ENCODE measurements at places on chromosomes 13 and 19.

DNA sequence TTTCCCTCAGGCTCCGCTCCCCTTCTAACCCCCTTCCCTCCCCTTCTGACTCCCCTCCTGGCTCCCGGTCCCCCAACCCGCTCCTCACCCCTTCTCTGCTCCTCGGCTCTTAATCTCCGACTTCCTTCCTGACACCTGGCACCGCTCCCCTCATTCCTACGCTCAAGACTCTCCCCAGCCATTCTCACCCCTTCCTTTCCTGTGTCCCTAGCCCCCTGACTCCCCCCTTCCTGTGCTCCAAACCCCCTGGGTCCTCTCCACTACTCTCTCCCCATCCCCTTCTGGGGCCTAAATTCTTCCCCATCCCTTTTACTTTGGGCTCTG is 658 bp downstream of the CLPP start:
- no peak for DNase-seq

GRCh38 chr19:52410276-52410675 is 12.6 kb downstream of the ZNF528 start:
- DNase-seq, result no peak

DNA sequence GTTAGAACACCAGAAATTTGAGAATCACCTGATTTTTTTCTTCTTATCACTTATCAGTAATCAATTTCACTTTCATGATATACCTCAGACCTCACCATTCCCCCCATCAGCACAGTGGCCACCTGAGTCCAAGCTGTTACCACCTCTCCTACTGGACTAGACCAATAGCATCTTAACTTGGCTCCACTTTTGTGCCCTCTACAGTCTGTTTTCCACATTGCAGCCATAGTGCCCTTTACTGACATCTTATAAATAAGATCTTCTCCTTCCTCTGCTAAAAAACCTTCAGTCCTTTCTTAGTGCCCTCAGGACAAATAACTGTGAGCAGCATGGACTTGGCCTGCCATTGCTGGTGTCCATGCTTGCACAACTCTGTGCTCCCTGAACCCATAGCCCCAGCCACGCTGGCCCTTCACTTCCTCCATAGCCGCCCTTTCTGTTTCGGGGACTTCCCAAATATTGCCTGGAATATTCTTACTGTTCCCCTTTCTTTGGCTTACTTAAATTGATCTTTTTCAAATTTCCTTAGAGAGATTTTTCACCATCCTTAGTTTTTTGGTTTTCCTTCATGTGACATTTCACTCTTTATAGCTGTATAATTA is 380.8 kb downstream of the LMO7 start:
- DNase-seq, result peak; percentile 41

GRCh38 chr13:58992478-58993042 is 1171.2 kb downstream of the DIAPH3 start:
- no peak for DNase-seq

- no peak for DNase-seq
These were observed 4.3 kb downstream of the NOTCH3 start for GRCh38 chr19:15196360-15197005.

DNA sequence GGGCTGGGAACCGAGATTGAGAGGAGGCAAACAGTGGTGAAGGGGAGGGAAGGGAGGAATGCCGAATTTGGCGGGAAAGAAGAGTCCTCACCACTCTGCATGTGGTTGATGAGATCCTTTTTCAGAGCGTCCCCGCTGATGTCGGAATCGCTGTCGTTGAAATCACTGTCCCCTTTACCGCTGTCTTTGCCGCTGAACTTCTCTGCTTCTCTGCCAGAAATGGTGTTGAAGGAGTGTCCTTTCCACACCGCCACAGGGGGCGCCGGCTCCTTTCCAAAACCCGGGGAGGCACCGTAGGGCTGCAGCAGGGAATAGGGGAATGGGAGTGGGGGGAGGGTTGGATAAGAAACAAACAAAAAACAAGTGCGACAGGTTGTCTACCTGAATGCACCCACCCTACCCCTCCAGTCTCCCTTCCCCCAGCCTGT is 3.1 kb downstream of the PCDH8 start:
- peak; percentile 9 for DNase-seq

GRCh38 chr19:36775768-36776167 is 3.2 kb upstream of the ZNF850 start:
- DNase-seq, result no peak

DNA sequence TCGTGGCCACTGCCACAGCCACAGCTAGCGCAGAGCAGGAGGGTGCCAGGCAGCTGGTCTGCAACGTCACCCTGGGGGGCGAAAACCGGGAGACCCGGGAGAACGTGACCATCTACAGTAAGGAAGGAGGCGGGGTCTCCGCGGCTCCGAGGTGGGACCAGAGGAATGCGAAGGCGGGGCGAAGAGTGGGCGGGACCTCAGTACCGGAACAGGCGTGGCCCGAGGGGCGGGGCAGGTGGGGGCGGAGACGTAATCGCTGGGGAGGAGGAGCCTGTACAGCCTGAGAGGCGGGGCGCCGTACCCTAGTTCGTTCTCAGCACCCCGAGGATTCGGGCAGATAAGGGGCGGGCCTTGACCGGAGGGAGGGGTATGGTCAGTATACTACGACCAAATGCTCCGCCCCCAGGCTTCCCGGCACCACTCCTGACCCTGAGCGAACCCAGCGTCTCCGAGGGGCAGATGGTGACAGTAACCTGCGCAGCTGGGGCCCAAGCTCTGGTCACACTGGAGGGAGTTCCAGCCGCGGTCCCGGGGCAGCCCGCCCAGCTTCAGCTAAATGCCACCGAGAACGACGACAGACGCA is 2.5 kb downstream of the ICAM5 start:
- peak; percentile 79 for DNase-seq

DNA sequence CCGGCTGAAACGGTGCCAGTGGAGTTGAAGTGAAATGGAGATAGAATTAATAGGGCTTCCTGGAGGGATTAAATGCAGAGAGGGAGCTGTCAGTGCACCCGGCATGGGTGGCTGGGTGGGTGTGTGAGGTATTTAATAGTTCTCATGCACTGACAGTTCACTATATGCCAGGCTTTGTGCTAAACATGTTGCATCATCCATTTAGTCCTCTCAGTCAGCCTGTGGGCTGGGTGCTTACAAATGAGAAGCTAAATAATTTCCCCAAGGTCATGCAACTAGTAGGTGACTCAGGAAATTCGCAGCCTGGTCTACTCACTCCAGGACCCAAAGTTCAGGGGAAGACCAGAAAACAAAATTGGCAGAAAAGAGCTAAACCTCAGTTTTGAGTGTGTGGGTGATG is 63.5 kb upstream of the SPATA13 start:
- DNase-seq, result peak; percentile 63

- no peak for DNase-seq
These were observed 47.8 kb downstream of the PEPD start for GRCh38 chr19:33473653-33474305.

DNA sequence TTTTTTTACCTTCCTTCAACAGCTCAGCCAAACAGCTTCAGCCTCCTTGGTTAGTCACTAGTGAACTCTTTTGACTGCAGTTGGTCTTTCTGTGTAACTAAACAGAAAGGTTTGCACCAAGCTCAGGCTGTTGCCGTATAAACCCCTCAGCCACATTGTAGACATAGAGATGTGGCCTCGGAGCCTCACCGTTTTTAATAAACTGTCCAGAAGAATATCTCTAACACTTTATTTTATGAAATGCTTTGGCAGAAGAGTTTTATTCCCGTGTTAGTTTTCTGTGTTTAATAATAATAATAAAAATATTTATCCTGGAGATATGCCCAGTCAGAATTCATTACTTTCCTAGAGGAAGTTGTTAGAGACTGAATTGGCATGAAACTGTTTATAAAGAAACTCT is 171.7 kb upstream of the MAB21L1 start:
- no peak for DNase-seq

DNA sequence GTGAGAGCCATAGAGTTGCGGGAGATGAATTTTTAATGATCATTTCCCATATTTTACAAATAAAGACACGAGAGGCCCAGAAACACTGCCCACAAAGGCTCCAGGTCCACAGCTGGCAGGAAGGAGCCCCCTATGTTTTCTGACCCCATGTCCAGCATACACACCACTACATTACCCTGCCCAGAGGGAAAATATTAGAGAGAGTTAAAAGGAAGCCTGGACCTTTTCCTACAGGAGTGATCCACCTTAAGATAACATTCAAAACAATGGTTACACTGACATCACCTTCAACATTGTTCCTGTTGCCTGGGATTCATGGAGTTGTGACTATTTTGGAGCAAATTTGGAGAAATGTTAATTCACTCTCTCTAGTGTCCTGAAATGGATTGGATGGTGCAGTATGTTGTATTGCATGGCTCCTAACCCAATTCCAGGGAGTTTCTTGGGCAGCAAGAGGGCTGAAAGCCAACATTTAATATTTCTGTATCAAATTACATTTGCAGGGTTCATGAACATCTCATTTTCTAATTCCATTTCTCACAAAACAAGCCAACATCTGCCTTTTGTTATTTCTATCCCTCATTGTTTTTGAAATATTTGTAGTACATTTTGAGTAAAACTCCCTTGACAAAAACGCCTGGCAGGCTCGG is 172.5 kb downstream of the DLEU7 start:
- no peak for DNase-seq

GRCh38 chr19:45668342-45668871 is 386 bp downstream of the GIPR start:
- peak; percentile 29 for DNase-seq

Data from NB4 (cell line).